ENCODE measurements at places on chromosomes 11 and 22.

DNA sequence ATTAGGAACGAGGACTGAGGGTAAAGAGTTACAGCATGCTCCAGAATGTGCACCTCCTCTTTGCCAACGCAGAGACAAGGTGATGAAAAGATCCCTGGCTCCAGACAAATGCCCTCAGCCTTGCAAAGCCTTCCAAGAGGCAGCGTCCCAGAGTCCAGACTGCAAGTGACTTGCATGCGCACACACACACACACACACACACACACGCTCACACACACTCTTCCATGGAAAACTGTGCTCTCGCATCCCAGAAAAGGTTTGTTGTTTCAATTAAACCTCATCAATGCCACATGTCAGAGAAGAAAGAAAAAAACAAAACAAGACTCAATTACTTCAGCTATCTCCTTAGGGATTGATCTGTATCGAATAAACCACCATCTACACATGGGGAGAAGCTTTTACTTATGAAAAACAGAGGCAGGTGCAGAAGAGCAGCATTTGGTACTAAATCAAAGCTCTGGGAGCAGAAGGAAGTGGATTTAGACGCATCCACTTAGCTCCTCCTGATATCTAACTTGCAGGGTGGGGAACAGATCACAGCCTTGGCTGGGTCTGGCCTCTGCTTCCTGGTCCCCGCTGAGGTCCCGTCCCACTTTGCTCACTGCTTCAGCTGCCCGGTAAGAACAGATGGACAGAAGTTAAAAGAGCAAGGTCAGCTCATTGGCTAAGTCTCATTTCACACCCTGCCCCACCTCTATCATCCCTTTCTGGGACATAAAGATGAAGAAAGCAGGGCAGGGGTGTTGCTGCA is 249.8 kb upstream of the BLID start:
- DNase-seq, result no peak

DNA sequence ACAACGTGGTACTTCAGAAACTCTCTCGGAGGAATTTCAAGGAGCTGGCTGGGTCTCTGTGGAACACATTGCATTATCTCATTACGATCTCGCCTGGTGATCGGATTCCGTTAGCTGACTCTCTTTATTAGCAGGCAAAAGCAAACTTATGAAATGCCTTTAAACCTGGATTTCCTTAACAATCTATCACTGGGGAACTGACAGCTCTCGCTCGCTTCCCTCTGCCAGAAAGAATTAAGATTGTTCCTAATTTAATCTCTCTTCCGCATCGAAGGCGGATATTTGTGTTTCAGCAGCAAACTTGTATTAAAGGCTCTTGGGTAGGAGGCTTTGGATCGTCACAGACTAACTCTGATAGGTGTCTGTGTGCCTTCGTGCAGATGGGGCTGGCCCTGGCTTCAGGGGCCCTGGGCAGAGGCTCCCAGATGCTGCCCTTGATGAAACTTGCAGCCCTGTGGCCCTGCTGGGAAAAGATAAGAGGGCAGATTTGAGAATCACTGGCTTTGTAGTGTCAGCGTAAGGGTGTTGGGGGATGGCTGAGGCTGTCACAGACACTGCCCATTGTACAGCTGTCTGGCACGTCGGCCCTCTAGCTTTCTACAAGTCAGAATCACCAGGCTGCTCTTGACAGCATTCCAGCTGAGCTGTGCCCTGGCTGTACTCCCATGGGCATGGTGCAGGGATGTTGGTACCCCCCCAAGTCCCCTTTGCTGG is 162.2 kb upstream of the NECTIN1 start:
- DNase-seq, result no peak

- no peak for DNase-seq
Observed at GRCh38 chr11:64519541-64519940, 71.5 kb upstream of the SLC22A12 start.

DNA sequence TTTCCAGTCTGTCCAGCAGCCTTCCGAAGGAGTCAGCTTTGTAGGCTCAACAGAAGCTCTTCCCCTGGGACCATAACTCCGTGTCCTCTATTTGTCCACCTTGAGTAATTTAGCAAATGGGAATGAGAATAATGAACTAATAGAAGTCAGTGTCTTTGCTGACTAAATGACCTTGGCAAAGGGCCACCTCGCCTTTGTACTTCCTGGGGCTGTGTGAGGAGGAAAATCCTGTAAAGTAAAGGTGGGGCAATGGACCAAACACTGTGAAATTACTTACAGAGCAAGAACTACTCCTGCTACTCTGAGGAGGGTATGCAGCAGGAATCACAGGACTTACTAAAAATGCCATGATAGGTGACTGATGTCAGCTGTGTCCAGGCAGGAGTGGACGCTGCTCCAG is 36.2 kb upstream of the CSNK2A3 start:
- no peak for DNase-seq

GRCh38 chr11:12319461-12319951 is 57.9 kb upstream of the PARVA start:
- no peak for DNase-seq

- no peak for DNase-seq
Observed at GRCh38 chr11:25855916-25856315, 476.0 kb upstream of the ANO3 start.

DNA sequence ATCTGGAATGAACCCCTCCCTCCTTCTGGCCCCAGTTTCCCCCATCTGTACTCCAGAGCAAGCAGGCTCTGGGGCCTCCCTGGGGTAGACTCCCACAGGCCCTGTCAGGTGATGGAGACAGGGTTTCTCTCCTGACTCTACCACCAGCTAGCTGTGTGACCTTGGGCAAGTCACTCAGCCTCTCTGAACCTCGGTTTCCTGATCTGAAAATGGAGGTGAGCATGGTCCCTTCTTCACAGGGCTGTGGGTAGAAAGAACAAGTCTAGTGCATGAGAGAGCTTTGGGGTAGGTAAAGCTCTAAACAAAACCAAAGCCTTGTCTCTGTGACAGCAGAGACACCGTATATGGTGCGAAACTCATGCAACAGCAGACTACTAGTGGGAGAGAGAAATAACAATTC is 5.6 kb downstream of the CD5 start:
- DNase-seq, result no peak
